Endothelial cell (in vitro differentiated cells): ENCODE measurements at places on chromosomes 5 and 9. TPM values are rescaled to one million over a fixed set of nuclear protein-coding genes. Genes with fewer than 3 reads are reported as not detected.

- peaks cover 75% of the 10 kb centered on the region for H3K36me3 ChIP-seq
- DNase-seq = no peak
- H3K27me3 ChIP-seq = peaks cover 18% of the 10 kb centered on the region
- peak overlapping the region; percentile 36 for H3K27ac ChIP-seq
- H3K4me1 ChIP-seq = peaks cover 12% of the 10 kb centered on the region
Measured at GRCh38 chr9:131609099-131609830, 63.9 kb downstream of the PRRT1B start.

DNA sequence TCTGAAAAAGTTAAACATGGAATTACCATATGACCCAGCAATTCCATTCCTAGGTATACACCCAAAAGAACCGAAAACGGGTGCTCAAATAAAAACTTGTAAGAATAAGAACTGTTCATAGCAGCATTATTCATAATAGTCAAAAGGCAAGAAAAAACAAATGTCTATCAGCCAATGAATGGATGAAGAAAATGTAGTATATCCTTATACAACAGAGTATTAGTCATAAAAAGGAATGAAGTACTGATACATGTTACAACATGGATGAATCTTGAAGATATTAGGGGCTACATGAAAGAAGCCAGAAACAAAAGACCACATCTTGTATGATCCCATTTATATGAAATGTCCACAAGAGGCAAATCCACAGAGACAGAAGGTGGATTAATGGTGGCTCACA is 15.6 kb upstream of the BRD3 start:
- no peaks in the 10 kb centered on the region for H3K4me1 ChIP-seq
- no peak overlapping the region for H3K27ac ChIP-seq
- H3K36me3 ChIP-seq = no peaks in the 10 kb centered on the region
- no peak overlapping the region for H3K4me3 ChIP-seq
- no peak for DNase-seq
- H3K27me3 ChIP-seq = peaks cover 3% of the 10 kb centered on the region

GRCh38 chr5:43416803-43417394 is 4.7 kb upstream of the CCL28 start:
- H3K4me1 ChIP-seq = no peaks in the 10 kb centered on the region
- no peak overlapping the region for H3K27ac ChIP-seq
- H3K36me3 ChIP-seq = peaks cover 4% of the 10 kb centered on the region
- no peak overlapping the region for H3K4me3 ChIP-seq
- peaks cover 1% of the 10 kb centered on the region for H3K27me3 ChIP-seq

DNA sequence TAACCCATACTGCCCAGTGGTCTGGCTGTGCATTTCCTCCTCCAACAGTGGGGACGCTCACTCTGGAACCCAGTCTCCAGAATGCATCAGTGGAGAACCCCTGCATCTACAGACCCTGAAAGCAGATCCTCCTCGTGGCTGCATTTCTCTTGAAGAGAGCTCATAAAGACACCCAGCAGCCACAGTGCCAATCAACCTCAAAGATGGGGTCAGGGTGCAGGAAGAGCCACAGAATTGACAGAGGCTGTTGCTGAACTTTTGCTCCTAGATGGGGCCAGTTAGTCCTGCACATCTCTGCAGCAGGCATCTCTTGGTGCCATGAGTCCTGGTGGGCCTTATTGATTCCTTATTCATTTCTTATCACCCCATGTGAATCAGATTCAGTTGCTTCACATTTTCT is 39.6 kb downstream of the ADRB2 start:
- H3K4me1 ChIP-seq = no peaks in the 10 kb centered on the region
- no peak for DNase-seq
- H3K27ac ChIP-seq = no peak overlapping the region
- H3K4me3 ChIP-seq = no peak overlapping the region
- no peaks in the 10 kb centered on the region for H3K27me3 ChIP-seq
- H3K36me3 ChIP-seq = no peaks in the 10 kb centered on the region

GRCh38 chr5:168578538-168579487 is at the start of gene PANK3:
TSS of gene PANK3 (minus strand) at chr5:168579368. CDS start at chr5:168579283, 85 bp downstream.
- H3K4me3 ChIP-seq = peak within 1 kb of the TSS; percentile 99
- peaks cover 7% of the 10 kb centered on the region for H3K27me3 ChIP-seq
- no peaks in the 10 kb centered on the region for H3K36me3 ChIP-seq

GRCh38 chr5:129631961-129632360 is 115.9 kb upstream of the MINAR2 start:
- H3K4me1 ChIP-seq = peaks cover 15% of the 10 kb centered on the region
- DNase-seq = no peak
- peaks cover 10% of the 10 kb centered on the region for H3K36me3 ChIP-seq

Gene HAPLN1
- 42.1 TPM for total RNA-seq

Gene DIRAS2
- not detected for total RNA-seq

Gene PRSS3
- 0.59 TPM for total RNA-seq

Gene SNX2
- total RNA-seq = 90.5 TPM
